ENCODE measurements at places on chromosomes 2 and 18.

DNA sequence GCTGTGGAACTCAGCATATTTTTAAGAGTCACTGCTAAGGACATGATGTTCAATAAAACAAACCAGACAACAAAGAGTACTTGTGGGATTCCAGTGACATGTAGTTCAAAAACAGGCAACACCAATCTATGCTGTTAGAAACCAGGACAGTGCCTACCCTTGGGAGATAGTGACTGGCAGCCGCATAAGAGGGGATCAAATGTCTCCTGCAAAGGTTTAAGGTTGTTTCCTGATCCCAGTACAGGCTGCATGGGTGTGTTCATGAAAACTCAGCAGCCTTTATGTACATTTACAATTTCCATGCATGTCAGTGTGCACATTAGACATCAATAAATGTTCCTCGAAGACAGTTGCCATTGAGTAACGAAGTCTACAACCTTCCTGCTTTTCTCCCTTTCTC, 183.8 kb downstream of the PID1 start:
- DNase-seq = no peak

GRCh38 chr18:23953984-23954383, 60.6 kb upstream of the TTC39C start:
- DNase-seq = no peak

DNA sequence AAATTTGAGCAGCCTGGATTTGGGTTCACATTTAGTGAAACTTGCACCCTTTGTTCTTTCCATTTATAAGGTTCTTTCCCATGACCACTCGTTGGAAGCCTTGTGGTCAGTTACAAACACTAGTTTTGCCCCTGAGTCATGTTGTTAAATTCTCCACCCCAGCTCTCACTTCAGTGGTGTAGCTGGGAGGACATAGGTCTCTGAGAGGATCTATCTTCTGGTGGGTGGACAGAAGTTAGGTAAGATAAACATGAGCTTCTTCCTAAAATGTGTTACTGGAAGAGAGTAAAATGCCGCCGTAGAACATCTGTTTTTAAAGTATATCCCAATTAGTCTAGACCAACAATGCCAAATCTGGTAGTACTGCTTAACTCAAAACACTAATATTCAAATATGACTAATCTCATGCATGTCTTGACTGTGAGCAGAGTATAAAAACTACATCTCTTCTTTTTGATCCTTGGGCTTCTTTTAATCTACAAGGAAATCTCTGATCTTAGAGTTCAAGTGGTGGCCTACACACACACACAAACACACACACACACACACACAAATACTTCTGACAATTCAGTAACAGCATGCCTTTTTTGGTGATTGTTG, 162.6 kb upstream of the FN1 start:
- DNase-seq = no peak

- DNase-seq = no peak
Measured at GRCh38 chr2:235402422-235402821, 91.4 kb upstream of the AGAP1 start.

DNA sequence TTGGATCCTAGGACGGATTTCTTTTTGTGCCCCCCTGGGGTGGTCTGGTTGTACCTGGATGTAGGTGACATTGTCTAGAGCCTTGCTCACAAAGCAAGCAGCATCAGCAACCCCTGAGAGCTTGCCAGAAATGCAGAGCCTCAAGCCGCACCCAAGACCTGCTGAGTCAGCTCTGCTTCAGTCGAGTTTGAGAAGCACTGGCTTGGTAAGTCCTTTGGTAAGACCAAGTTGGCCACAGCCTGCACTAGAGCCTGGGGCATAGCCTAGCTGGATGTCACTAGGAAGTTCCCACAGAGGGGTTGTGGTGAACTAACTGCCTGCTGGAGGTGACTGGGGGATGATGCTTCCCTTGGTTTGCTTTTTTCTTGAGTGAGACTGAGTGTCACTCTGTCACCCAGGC, 6.2 kb downstream of the ABCG5 start:
- DNase-seq = no peak

GRCh38 chr18:13003466-13003896, 12.3 kb downstream of the CEP192 start:
- no peak for DNase-seq

DNA sequence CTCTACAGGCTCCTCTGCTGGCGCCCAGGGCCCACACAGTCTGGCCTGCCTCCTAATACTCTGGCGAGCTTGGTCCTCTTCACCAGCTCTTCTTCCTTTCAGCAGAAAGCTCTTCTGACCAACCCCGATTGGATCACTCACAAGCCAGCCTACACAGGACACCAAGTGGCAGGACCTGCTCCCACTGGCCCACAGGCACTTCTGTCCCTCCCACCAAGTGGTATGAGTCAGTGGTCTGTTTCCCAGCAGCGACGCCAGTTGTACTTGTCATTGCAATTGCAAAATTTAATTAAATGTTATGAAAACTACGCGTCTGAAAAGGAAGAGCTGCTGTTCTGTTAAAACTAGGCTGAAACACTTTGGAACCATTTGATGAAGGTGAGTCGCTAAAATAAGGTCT, 46.7 kb downstream of the NDUFA10 start:
- DNase-seq = no peak

DNA sequence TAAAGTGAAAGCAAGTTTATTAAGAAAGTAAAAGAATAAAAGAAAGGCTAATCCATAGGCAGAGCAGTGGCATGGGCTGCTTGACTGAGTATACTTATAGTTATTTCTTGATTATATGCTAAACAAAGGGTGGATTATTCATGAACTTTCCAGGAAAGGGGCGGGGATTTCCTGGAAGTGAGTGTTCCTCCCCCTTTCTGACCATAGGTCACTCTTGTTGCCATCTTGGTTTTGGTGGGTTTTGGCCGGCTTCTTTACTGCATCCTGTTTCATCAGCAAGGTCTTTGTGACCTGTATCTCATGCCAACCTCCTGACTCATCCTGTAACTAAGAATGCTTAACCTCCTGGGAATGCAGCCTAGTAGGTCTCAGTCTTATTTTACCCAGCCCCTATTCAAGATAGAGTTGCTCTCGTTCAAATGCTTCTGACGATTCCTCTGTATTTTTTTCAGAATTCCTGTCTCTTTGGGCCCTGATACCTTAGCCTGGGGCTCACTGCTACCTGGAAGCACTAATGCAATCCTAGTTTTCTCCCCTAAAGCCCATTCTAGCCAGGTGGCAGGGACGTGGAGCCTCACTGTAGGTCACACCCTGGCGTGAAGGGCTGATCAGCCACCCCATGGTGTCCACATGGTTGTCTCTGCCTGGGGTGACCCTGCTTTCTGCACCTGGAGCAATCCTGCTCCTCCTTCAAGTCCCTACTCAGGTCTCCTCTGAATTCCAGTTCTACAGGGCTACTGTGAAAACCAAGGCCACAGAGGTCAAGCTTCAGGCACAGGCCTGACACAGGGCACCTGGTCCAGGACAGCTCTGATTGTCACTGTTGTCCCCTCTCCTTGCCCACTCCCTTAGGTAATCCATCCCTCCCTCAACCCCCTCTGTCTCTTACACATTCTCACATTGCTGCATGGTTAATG, 6.0 kb upstream of the SLC35F6 start:
- no peak for DNase-seq

GRCh38 chr2:96868555-96869280, 1.2 kb downstream of the SEMA4C start:
- DNase-seq = peak; percentile 73

GRCh38 chr18:2680216-2680792, 24.8 kb downstream of the SMCHD1 start:
- DNase-seq = no peak

DNA sequence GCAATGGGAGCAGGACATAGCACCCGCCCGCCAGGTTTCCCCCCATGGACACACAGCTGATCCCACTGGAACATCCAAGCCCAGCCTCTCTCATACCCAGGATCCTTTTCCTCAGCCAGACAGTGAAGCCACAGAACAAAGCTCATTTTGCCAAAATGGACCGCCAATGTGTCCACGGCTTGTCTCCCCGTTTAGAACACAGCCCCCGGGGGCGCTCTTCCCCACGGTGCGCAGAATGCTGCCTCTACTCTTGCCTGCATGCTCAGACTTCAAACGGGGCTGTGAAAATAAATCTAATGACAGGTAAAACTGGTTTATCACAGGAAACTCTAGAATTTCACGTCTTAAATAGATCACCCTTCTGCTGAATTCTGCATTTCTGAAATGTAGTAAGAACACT, 548.5 kb upstream of the ID2 start:
- no peak for DNase-seq

DNA sequence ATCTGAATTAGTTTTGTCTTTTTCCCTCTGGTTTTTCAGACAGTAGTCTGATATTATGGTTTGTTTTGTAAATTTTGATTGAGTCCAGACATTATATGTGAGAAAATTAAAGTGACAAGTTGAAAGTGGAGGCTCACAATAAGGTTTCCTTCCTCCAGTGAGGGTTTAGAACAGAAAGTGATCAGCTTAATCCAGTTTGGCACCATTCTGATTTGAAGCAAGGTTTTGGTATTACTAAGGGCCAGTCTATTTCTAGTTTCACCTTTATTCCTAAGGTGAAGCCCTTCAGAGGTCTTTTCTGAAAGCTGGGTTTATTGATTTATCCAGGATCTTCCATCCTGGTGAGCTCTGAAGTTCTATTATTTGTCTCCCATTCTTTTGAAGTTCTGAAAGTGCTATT, 68.7 kb downstream of the CDC42EP3 start:
- no peak for DNase-seq

Data from pons (tissue), 1 donor.